NCI-H1694 (cell line): ENCODE measurements at places on chromosomes 1 and 21.

DNA sequence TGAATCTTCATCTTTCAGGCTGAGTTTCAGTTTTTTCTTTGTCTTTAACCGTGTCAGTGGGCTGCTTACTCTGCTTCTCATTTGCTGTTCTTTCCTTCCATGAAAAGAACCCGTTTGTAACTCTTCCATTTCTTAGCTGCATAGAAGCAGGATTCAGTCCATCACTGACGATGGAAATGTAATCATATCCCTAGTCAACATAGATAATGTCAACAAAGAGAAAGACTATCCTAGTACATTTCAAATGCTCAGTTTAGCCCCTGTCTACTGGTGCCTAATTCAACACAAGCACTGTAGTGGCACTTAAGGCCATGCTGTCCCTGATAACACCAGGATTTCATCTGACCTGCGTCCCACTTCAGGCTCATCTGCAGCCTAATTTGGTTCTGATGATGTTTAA is 376 bp downstream of the GBP1 start:
- no peak for DNase-seq

DNA sequence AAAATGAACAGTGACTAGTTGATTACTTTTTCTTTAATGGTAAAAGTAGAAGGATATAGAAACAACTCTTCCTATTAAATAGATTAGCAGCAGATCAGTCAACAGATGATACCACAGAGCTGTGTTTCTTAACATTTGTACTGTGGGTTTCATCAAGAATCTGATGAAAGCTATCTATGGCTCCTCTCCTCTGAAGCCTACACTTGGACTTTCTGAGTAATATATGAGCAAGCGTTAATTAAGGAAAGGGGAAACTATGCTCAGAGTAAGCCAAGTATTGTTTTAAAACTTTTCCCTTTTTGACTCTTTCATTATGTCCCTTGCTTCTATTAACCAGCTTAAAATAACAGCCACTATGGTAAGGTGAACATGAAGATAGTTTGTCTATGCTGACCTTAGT is 10.8 kb downstream of the ARID4B start:
- DNase-seq: no peak

DNA sequence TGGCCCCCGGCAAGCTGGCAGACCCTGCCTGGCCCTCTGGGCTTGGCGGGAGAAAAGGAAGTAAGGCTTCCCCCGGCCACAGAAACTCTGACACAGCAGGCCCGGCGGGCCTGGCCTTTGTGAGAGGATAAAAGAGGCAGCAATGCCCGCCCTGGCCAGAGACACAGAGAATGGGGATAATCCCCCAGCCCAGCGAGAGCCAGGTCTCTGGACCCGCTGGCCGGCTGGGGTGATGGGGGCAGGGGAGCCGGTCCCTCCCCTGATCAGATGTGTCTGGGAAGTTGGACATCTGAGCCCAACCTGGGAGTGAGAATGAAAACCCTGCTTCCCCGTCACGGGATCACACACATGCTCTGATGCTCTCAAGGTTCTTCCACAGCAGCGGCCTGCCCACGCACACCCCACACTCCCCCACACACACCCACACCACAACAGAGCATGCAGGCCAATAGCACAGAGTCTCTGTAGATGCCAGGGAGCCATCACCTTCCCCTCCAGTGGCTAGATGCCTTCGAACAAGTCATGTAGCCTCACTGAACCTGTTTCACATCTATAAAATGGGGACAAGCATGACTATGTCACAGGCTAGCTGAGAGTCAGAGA is 4.2 kb downstream of the RSPO1 start:
- DNase-seq: no peak

GRCh38 chr1:29210278-29211085 is 20.3 kb downstream of the MECR start:
- no peak for DNase-seq

DNA sequence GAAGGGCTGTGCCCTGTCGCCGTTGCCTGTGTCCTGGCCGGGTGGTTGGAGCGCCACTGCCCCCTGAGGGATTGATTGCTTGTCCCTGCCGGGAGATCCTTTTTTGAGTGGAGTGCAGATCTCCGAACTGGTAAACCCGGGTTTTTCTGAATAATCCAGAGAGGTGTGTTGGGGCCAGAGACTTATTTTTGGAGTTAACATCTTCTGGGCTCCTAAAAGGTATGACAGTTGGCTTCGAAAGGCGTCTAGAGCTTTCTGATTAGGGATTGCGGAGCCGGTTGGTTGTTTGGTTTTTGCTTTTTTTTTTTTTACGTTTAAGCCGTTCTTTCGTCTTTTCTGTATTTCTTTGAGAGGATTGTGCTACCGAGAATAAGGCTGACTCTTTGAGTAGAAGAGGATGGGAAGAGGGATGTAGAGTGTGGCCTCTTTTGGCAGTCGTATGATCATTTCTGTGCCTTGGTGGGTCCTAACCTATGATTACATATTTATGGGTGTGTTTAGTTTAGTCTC is 756 bp downstream of the RLF start:
- no peak for DNase-seq

- DNase-seq: no peak
Measured at GRCh38 chr1:167455786-167456446, 62.4 kb downstream of the CD247 start.

GRCh38 chr1:68620571-68620970 is 123.7 kb upstream of the DEPDC1 start:
- no peak for DNase-seq

GRCh38 chr1:212164095-212164872 is 120.9 kb upstream of the PPP2R5A start:
- no peak for DNase-seq

DNA sequence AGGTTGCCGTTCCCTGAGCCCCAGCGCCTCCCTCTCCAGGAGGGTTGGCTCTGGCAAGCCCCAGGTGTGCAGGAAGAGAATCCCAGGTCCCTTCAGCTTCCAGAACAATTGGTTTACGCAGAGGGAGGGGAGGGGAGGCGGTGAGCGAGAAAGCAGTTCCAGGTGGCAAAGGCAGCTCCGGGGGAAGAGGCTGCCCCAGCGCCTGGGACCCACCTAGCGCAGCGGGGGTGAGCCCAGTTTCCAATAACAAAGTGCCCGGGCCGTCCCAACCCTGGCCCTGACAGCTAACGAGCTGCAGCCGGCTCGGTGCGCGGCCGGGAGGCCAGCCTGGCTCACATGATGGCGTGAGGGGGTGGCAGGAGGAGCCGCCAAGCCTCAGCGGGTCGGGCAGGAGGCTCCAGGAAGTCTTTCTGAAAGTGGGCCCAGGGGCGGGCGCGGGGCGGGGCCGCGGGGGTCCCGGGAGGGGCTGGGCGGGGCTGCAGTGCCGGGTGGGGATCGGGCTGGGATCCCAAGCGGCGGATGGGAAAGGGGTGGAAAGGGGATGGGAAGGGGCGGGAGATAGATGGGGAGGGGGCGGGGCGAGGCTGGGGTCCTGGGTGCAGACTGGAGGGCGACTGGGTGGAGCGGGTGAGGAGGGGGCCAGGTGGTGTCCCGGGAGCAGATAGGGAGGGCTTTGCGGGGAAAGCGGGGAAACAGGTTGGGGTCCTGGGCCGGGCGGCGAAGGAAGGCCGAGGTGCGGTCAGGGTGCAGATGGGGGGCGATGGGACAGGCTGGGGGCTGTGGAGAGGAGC is 22.8 kb downstream of the DHRS3 start:
- no peak for DNase-seq

DNA sequence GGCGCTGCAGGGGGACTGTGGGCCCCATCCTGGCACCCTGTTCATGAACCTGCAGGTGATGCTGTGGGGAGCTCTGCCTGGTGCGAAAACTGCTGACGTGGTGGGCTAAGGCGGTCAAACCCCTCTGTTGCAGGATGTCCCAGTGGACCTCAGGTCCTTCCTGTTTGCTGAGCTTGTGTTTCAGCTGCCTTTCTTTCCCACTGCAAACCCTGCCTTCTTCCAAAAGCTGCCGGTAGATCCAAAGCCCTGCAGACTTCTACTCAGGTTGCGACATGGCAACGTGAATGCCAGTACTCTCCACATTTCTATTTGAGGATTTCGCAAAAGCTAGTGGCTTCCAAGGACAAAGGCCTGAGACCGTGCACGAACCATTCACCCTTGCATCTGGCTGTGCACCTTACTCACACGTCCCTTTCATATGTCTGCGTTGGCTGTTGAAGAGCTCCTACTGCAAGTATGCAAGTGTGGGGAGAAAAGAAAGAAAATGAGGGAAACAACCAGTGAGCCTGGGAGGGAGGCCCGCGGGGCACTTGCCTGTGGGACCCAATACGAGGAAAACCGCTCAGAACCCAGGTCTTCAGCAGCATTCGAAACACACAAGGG is 6.2 kb upstream of the RRP1 start:
- DNase-seq: no peak

DNA sequence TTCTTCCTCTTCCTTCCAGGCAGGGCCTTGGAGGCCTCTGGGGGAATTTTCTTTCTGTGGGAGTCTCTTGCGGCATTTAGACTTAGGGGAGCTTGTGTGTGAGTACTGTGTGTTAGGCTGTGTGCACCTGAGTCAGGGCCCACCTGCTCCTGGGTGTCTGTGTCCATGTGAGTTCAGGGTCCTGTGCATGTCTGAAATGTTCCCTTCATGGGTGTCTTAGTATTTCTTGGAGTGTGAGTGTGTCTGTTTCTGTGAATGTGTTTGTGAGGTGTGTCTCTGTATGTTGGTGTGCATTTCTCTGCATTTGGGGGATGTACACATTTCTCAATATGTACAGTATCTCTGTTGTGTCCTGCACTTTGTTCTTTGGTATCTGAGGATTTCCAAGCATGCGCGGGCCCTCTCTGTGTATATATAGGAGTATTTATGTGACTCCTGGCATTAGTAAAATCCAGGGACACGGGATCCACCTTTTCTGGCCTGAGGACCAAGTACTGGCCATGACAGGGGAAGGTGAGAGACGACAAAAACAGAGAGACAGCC is 2.4 kb downstream of the TFAP2E start:
- no peak for DNase-seq

GRCh38 chr21:37496972-37497371 is 130.4 kb downstream of the DYRK1A start:
- DNase-seq: no peak

DNA sequence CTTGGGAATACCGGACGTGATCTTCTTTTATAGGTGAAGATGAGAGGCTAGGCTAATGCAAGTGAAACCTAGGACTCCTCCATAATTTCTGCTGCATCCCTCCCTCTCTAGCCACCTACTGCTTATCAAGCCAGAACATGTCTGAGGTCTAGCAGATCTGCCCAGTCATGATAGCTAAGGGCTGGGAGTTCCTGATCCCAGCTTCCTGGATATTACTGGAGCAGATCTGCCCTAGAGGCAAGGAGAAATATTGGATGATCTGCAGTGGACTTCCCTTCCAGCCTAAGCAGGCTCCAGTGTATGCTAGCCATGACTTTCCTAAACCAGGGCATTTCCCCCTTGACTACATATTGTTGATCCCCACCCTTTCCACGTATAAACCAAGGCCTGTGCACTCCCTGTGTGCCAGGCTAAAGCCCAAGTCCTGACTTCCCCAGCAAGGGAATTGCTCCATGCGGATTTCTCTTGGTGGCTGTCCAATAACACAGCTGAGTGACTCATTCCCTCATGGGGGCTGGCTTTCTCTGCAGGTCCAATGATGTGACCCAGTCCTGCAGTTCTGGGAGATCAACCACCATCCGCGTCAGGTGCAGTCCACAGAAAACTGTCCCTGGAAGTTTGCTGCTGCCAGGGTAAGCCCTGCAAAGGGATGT is 15.5 kb upstream of the SARS1 start:
- DNase-seq: no peak

GRCh38 chr21:44390886-44391285 is 37.5 kb downstream of the TRPM2 start:
- DNase-seq: no peak

DNA sequence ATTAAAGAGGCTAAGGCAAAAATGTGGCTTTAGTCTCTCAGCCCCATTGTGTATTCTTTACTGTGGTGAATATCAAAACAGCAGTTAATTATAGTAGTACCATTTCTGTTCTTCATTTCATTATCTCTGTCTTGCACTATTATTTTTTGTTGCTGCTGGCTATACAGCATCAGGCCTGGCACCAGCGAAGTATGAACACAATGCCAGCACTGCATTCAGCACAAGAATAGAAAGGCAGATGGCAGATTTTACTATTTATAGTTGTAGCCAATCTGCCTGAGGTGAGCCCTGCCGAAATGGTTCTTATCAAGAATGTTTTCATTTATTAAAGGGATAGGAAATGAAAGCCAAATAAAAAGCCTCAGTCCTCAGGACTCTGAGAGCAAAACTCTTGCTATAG is 72.1 kb downstream of the GPR52 start:
- peak; percentile 82 for DNase-seq

GRCh38 chr21:41426676-41427404 is 801 bp downstream of the MX1 start:
- DNase-seq: no peak

DNA sequence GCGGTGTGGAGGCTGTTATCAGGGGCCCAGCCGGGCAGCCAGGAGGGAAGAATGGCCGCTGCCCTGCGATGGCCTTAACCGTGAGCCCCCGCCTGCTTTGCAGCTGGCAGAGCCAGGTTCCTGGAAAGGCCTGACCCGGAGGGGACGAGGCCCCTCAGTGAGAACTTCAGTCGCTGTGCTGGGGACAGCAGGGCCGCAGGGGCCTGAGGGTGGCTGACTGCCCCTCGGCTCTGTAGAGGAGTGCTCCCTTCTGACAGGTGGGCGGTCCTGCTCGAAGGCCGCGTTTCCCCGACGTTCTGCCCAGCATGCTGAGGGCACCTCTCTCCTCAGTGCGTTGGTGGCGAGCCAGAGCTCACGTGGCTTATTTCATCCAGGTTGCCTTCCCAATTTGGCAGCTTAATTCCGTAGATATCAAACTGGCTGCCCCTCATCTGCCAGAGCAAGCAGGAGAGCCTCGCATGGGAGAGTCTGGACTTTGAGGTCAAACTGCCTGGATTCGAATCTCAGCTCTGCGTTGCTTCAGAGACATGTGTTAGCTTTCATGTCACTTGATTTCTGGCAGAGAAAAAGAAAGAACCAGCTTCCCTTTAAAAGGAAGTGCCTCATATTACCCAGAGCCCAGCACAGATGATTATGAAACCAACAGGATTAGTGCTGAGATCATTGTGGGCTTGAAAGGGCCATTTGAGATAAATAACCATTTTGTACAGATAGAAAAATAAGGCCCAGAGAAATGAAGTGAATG is 239.8 kb downstream of the SDCCAG8 start:
- peak; percentile 100 for DNase-seq
